GM12865 (cell line): ENCODE measurements at places on chromosomes 2 and 18.

GRCh38 chr2:233373316-233373715, 19.0 kb downstream of the DGKD start:
- DNase-seq: no peak

- DNase-seq: no peak
These were observed 1119.7 kb upstream of the CNTNAP5 start for GRCh38 chr2:122905431-122905830.

- peak; percentile 44 for DNase-seq
These were observed 12.0 kb upstream of the IMPACT start for GRCh38 chr18:24414349-24415003.

GRCh38 chr18:29174891-29175290, 998.0 kb upstream of the CDH2 start:
- no peak for DNase-seq

- no peak for DNase-seq
These were observed 84.3 kb downstream of the MAP3K20 start for GRCh38 chr2:173159791-173160463.

DNA sequence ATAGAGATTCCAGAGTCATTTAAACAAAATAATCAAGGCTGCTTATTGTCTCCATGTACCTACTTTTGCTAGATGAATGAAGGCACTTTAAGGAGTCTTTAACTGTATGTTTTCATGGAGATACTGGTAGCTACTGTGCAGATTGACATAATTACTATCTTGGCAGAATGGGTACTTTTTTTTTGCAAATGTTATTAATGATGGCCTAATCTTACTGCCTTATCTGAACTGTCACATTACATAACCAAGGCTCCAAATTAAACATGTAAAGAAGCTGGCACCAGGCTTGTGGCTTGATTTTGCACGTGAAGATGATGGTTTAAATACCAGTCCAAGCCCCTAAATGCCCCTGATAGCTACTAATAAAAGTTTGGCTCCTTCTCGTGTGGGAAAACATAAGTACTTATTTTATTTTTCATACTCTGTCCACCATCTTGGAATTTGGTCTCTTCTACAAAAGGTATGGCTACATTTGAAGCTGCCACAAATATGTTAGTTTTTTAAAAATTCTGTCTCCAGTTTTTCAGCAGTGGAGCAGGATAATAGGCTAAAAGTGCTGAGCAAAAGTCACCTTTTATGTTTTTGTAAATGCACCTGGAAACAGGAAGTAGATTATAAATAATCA, 4.1 kb downstream of the TRIB2 start:
- DNase-seq: no peak
